Omental fat pad (tissue), 4 donors: ENCODE measurements at places on chromosomes 7 and 10.

GRCh38 chr10:124436191-124436638 is 13.6 kb downstream of the NKX1-2 start:
- no peak for DNase-seq

DNA sequence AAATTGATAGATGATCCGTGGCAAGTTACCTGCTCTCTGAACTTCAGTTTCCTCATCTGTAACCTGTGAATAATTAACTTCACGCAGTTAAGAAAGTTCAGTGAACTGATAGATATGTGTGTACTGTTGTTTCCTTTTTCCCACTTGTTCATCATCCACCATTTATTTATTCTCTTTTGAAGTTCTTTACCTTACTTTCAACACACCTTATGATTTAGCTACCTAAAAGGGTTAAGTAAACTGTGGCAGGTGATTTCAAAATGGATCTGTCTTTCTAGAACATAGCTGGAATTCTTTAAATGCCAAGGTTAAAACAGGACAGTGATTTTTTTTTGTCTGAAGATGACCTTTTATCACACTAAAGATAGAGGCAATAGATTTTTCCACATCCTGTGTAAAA is 27.4 kb upstream of the MALRD1 start:
- no peak for DNase-seq

DNA sequence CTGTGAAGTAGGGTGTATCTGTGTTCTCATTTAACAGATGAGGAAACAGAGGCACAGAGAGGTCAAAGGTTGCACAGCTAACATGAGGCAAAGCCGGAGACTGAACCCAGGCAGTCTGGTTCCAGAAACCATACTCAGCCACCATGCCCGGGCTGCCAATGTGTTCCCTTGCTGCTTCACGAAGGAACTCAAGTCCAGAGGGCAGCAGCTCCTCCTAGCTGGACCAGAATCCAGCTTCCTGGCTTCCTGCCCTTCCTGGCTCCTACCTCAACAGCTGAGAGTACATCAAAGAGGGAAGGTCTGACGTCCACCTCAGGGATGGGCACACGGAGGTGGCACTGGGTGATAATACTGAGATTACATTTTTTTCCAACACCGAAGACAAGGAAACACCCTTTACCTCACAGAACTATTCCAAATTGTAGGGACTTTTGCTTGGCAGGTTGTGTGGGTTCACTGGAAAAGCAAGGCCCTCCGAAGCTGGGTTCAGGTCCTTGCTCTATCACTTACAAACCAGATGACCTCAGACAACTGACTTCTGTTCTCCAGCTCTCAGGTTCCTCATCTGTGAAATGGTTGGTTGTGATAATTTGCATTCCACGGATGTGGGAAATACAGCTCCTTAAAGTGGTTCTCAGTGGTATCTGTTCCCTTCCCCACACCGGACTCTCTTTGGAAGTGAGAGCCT is 154.1 kb upstream of the ZMIZ1 start:
- no peak for DNase-seq

- DNase-seq, result no peak
These were observed 374.3 kb downstream of the INHBA start for GRCh38 chr7:41328544-41328943.

GRCh38 chr10:110643653-110644597 is at the start of gene RBM20:
Gene RBM20 (plus strand): TSS chr10:110644336. CDS start chr10:110644455, 119 bp downstream.
- no peak for DNase-seq
